ENCODE measurements at places on chromosomes 12 and 14.
A peak's percentile ranks its signal among the peaks of the same experiment; 100 is the strongest.

DNA sequence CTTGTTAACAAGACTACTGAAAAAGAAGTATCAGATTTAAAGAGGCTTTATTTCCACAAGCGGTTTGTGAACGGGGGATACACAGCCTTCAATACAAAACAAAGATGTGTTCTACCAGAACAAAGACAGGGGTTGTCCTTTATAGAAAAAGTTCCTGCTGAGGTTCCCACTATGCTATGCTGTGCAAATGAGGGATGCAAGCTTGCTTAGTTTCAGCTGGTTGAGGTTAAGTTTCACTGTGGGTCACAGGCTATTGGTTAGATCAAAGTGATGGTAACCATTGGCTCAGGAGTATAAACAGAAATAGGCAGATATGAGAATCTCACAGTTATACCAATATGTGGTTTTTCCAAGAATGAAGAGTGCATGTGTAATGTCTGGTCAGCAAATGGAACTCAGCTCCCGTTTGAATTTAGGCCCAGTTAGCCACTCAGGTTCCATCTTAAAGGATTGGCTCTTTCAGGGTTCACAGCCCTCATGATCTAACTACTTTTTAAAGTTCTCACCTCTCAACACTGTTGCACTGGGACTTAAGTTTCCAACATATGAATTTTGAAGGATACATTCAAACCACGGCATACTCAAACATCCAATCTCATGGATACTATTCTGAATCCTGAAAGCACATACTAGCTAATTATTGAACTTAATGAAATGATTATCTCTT, 215.4 kb upstream of the DCN start:
- DNase-seq: no peak

- DNase-seq: no peak
Measured at GRCh38 chr12:2295941-2296461, 243.2 kb downstream of the CACNA1C start.

- DNase-seq: no peak
Measured at GRCh38 chr14:68140076-68140741, 320.6 kb downstream of the RAD51B start.

- peak; percentile 75 for DNase-seq
Measured at GRCh38 chr14:60721326-60722106, 2.6 kb downstream of the SIX4 start.

- no peak for DNase-seq
Measured at GRCh38 chr14:101905614-101906013, 58.8 kb upstream of the DYNC1H1 start.

DNA sequence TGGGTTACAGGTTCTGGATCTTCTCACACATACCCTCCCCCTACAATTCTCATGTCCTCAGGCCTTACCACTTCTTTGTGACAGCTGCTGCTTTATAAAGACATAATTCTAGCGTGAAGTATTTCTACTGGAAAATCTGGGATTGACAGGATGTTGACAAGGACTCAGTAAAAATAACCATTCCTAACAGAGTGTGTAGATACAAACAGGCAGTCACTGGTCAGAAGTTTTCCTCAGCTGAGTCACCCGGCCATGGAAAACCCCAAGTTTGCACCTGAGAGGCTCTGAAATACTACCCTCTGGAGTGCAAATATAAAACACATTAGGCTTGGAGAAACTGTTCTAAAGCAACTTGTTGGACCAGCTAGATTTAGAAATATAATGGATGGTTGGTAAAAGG, 54.4 kb downstream of the SPPL3 start:
- DNase-seq: no peak

DNA sequence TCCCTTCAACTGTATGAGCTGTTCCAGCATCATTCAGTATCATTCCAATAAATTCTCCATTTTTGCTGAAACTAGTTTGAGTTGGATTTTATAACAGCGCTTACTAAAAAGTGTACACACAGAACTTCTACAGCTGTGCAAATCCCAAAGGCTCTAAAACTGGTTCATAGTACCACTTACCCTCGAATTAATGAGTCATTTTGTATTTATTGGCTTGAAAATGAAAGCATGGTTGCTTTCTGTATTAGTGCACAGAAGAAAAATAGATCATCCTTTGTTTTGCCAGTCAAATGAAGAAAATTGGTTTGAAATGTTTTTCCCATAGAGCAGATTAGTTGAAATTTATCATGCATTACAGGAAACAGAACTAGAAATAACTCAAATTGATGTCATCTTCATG, 268.3 kb upstream of the CPNE8 start:
- no peak for DNase-seq

- DNase-seq: peak; percentile 67
Measured at GRCh38 chr12:3432176-3432742, 58.7 kb upstream of the PRMT8 start.

- DNase-seq: no peak
Measured at GRCh38 chr12:68809190-68810026, 1.4 kb downstream of the MDM2 start.

DNA sequence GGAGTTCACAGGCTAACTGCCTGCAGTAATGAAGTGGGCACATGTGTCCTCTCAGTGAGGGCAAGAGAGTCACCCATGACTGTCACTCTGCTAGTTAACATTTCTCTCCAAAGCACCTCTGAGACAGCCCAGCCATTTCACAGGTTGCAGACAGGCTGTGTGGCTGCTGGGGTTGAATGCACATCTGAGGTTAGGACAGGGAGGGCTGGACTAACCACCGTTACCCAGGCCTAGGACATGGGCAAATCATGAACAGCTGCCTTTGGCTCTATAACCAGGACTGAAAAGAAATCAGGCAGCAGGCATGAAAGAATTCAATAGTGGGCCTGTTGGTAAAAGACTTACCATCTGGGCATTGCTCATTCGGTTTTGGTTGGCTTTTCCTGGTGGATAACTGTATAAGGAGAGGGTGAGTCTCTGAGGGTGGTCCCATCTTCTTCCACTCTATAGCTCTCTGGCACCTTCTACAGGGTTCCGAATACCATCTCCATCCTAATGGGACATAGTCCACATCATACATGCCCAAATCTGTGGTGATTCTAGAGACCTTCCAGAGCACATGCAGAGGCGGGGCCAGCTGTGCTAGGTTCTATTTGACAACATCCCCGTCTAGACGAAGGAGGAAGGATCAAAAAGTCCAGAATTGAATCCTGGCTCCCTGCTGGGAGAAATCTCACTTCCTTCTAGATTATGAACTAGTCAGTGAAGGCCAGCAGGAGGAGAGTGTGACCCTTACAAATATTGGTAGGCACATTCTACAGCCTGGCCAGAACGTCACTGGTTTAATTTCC, 10.8 kb downstream of the CRACR2A start:
- no peak for DNase-seq

GRCh38 chr12:70736351-70737133, 99.3 kb upstream of the PTPRB start:
- DNase-seq: no peak

- no peak for DNase-seq
Measured at GRCh38 chr12:12133785-12134184, 63.0 kb downstream of the BCL2L14 start.

GRCh38 chr12:117148642-117149041, 41.6 kb downstream of the FBXO21 start:
- no peak for DNase-seq

DNA sequence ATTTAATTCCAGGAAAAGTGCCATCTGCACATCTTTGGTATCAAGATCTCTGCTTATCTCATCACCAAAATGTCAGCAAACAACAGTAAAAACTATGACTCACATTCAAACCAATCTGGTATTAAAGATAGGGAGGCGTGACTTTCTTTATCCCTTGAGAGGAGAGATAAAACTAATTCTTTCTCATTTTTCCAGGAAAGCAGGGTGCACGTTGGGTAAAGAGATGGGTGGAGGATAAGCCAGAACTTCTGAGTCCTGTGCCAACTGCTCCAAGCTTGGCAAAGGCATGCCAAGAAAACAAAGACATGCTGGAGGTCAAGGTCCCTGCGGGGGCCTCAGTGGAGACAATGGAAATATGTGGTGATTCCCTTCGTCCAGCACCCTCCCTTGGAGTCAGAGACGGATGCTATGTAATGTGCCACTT, 225.8 kb upstream of the PLXNC1 start:
- DNase-seq: no peak

GRCh38 chr12:19561411-19561961, 122.2 kb downstream of the AEBP2 start:
- no peak for DNase-seq

DNA sequence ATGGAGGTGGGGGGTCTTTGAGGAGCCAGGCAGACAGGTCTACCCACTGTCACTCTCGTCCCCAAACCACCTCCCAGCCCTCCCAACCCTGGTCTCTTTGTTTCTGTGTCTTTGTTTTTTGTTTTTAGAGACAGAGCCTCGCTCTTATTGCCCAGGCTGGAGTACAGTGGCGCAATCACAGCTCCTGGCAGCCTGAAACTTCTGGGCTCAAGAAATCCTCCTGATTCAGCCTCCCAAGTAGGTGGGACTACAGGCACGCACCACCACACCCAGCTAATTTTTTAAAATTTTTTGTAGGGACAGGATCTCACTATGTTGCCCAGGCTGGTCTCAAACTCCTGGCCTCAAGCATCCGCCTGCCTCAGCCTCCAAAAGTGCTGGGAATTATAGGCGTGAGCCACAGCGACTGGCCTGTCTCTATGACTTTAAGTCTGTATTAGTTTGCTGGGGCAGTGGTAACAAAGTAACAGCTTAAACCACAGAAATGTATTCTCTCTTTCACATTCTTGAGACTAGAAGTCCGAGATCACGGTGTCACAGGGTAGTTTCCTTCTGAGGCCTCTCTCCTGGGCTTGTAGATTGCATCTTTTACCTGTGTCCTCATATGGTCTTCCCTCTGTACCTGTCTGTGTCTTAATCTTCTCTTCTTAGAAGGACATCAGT, 26.1 kb downstream of the DTX1 start:
- DNase-seq: no peak

- no peak for DNase-seq
Measured at GRCh38 chr12:77996670-77997069, 166.0 kb downstream of the NAV3 start.

GRCh38 chr12:130246560-130246959, 84.3 kb downstream of the FZD10 start:
- no peak for DNase-seq

DNA sequence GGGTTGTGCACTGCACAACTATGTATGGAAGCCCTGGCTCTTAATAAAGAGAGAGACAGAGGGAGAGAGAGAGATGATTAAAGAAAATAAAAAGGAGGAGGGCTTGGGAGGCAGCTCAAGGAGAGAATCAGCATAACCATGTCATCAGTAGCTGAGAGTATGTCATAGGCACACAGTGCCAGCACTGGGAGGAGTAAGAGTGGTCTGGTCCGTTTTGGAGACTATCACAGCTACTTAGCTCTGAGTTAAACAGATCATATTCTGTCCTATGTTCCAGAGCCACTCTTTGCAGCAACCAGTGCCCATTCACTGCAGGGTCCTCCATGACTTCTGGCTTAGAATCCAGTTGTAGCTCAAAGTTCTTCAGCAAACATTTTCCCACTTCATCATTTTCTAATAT, 59.0 kb downstream of the GTF2A1 start:
- no peak for DNase-seq

DNA sequence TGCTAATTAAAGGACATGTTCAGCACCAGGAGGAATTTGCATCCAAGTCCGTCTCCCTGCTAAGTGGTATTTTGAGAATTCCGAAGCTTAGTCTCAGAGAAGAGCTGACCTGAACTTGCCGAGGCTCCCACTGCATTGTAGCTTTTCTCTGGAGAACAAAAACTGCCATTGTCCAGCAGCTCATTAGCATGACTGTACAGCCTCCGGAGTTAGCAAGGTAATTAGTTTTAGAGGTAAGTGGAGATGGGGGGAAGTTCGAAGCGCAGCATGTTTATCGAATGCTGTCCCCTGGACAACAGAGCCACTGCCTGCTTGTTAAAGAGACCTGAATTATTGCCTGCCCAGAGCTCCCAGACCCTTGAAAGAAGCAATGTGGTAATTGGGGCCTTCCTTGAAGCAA, 160.3 kb upstream of the PELI2 start:
- no peak for DNase-seq
